ENCODE measurements at places on chromosomes 6 and 20.

GRCh38 chr6:160917572-160917971 is 74.0 kb upstream of the MAP3K4 start:
- no peak for DNase-seq

- DNase-seq, result no peak
These were observed 16.1 kb upstream of the FOXO3 start for GRCh38 chr6:108544606-108545005.

DNA sequence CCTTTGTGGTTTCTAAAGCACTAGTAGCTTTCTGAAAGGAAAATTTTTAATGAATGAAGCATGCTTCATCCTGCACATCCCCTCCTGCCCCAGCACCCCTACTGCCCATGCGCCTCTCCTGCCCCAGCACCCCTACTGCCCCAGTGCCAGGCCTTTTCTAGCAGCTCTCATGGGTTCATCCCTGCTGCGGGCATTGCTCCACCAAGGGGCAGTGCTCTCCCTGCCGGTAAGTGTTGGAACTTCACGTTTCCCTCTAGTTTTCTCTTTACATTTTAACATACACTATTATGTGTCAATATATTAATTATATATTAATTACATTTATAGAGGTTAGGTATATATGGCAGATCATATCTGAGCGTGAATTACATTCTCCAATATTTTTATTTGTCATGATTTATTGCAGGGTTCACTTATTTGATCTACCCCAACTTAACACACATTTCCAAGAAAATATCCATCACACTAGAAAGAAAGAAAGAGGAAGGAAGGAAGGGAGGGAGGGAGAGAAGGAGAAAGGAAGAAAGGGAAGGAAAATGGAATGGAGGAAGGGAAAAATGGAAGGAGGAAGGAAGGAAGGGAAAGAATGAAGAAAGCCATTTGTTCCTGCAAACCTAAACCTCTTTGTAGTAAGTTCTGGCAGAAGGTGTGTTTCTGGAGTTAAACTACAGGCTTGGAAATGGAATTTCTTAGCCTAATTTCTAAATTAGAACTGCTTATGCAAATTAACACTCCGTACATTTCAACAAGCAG is 46.8 kb downstream of the CEP43 start:
- DNase-seq, result no peak

DNA sequence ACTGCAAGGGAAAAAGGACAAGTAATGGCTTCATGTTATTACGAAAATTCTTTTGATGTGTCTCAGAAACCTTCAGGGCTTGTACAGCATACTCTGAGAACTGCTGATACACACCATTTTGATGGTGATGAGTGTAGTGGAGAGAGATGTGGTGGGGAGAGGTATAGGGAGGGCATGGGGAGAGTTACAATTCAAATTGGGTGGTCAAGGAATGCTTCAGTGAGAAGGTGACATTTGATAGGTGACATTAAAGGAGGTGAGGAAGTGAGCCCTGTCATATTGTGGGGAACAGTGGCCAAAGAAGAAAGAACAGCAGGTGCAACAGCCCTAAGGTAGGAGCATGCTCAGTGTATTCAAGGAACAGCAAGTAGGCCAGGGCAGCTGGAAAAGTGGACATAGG is 318.9 kb downstream of the CLIC5 start:
- no peak for DNase-seq

DNA sequence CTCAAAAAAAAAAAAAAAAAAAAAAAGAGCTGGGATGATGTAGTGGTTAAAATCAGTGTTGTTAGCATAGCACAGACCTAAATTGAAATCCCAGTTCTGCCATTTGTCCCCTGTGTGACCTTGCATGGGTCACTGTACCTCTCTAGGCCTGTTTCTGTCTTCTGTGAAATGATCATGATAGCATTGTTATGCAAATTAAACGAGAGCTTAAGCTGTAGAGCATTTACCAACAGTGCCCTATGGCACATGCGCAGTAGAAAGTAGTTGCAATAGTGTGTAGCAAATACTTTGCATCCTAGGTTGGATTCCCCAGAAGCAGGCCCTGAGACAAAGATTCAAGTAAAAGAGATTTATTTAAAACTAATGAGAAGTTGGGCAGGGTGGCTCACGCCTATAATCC is 7.3 kb downstream of the PSORS1C2 start:
- DNase-seq, result no peak

- no peak for DNase-seq
These were observed 2.6 kb downstream of the CTSZ start for GRCh38 chr20:59004493-59004762.

GRCh38 chr6:88964509-88964908 is 1.1 kb upstream of the RNGTT start:
- no peak for DNase-seq

GRCh38 chr6:166999884-167000253 is 672 bp downstream of the CEP43 start:
- DNase-seq, result no peak

DNA sequence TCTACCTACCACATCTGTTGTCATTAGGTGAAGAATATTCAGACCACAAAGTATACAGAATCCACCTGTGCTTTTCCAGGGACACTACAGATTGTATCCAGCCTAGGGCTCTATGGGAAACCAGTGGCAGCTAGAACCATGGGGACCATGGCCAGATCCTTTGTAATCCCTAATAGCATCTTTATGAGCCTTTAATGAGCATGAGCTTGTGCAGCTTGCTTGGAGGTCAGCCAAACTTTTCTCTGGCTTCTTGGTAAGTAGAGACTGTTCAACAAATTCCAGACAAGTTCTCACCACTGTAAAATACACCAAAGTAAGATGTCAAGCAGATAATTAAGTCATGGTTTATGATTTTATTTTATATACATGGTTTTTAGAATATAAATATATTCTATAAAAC is 301.6 kb upstream of the ADGRB3 start:
- DNase-seq, result peak; percentile 35

DNA sequence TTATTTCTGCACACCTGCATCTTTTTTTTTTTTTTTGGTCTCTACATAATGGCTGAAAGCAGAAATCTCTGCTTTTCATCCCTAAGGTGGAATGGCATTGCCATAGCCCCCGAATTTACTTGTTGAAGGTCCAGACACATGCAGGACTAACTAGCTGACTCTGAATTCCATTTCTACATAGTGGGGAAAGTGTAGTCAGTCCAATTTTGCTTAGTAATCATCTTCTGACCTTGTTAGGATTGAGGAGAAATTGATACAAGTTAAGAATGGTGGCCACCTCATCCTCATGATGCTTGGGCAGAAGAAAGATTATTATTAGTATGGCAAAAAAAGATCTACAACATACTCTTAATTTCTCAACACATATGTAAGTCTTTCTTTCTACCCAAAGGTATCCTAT is 16.4 kb upstream of the FAM83B start:
- no peak for DNase-seq

DNA sequence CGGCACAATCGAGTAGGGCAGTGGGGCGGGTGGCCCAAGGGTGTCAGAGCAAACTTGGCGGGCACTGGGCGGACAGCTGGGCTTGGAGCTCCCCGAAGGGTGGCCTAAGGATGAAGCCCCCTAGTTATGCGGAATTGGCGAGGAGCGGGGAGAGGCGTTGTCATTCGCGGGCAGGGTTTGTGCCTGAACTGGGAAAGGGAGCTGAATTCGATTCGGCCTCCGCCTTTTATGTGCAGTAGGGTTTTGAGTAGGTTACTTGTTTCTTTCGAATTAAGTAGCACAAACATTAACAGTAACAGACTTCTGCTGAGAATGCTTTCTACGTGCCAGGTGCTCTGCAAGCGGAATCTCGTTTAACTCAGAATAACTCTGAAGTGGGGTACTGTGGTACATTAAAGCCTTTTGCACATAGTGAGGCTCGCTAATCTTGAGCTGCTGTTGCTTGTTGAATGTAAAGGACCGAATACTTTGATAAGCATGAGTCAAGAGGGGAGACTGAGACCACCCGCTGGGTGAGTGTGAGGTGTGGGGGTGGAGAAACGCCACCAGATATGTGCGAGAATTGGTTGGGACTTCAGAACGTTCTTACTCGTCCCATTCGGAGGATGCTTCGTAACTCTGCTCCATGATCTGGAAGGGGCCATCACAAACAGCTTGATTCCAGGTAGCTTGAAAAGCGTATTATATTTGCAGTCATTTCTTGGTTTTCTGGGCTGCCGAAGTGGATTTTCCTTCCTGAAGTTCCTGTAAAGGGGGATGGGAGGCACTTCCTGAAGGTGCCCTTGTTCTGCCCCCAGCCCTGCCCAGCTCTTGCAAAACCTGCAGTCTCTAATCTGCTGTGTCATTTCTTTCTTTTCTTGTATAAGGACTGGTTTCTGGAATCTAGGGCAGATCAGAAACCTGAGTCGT is 833 bp downstream of the RAB5IF start:
- no peak for DNase-seq

- DNase-seq, result no peak
These were observed 316.1 kb upstream of the PRDM1 start for GRCh38 chr6:105769987-105770386.

- DNase-seq, result no peak
These were observed 78.1 kb upstream of the FAM83B start for GRCh38 chr6:54768494-54768893.

DNA sequence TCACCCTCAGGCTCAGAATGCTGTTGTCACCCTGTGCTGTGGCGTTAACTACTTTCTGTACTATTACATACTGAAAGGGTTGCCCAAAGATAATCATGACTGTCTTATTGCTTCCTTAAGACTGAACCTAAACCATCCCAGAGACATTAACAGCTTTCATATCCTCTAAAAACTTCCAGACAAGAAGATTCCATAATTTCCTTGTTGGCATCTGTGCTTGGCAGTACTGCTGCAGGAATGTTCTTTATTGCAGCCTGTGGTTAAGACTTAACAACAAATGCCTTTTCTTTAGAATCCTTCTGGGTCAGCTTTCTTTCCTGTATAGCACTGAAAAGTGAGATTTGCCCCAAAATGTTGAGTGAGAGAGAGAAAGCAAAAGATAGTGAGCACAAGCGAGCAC is 109.7 kb downstream of the GJA10 start:
- DNase-seq, result no peak

- no peak for DNase-seq
These were observed 192.9 kb downstream of the PLCB4 start for GRCh38 chr20:9261781-9262180.

- DNase-seq, result no peak
These were observed 27.3 kb downstream of the RRBP1 start for GRCh38 chr20:17654649-17655285.

- DNase-seq, result no peak
These were observed 139.9 kb downstream of the RPS12 start for GRCh38 chr6:132954222-132954621.

- no peak for DNase-seq
These were observed 268.9 kb downstream of the PREX1 start for GRCh38 chr20:48558906-48559305.

- no peak for DNase-seq
These were observed 242.9 kb downstream of the CDC5L start for GRCh38 chr6:44630125-44631028.

DNA sequence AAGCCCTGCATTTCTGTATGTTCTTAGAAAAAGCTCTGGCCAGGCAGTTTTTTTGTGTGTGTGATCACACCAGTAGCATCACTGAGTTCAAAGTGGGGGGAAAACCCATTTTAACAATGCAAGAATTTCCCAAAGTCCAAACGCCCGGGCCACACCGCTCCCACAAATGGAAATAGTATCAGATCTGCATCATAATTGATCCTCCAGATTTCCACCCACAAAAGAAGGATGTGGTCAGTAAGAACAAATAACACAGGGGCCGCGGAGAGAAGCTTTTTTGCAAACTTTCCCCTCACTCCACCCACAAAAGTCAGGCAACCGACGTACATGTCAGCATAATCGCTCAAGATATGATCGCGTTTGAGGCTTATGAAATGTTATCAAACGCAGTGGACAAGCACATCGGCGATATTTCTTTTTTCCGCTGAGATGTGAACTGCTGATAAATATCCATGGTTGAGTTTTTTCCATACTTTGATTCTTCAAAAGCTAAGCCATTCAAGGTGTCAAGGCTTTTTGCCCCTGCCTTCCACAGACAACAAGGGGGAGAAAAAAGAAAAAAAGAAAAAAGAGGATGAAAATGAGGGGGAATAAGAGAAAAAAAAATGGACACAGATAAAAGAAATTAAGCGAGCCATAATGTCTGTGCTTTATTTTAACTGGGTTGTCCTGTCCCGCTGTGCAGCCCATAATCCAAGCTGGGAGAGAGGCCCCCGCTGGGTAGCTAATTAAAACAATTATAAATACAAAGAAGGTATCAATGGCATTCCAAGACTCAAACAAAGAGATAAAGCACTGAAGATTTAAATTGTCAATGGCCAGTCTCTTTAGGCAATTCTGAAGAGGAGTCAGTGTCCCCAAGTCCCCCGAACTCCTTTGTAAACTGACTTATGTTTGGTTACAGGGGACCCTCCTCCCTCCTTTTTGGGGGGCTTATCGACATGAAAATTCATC is 143.5 kb downstream of the ZFP64 start:
- no peak for DNase-seq

GRCh38 chr6:10465629-10466499 is 51.0 kb upstream of the TFAP2A start:
- no peak for DNase-seq

GRCh38 chr6:112018619-112019416 is 35.1 kb upstream of the CCN6 start:
- no peak for DNase-seq

DNA sequence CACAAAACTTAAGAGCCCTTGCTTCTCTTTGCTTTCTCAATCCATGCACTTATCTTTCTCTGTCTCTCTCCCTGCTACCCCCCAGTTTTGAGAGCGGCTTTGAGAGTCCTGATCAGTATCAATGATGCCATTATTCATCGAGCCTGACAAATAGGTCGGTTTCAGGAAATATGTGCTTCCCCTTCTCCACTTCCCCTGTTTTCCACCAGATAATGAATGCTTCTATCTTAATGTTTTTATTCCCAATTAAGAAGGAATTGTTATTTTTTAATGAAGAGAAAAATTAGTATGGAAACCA is 117.7 kb downstream of the KIF13A start:
- DNase-seq, result no peak

GRCh38 chr6:121765060-121765459 is 329.6 kb downstream of the GJA1 start:
- DNase-seq, result no peak

GRCh38 chr20:12808006-12808567 is 200.7 kb upstream of the SPTLC3 start:
- no peak for DNase-seq

GRCh38 chr20:9723501-9724202 is 115.2 kb downstream of the PAK5 start:
- DNase-seq, result no peak

DNA sequence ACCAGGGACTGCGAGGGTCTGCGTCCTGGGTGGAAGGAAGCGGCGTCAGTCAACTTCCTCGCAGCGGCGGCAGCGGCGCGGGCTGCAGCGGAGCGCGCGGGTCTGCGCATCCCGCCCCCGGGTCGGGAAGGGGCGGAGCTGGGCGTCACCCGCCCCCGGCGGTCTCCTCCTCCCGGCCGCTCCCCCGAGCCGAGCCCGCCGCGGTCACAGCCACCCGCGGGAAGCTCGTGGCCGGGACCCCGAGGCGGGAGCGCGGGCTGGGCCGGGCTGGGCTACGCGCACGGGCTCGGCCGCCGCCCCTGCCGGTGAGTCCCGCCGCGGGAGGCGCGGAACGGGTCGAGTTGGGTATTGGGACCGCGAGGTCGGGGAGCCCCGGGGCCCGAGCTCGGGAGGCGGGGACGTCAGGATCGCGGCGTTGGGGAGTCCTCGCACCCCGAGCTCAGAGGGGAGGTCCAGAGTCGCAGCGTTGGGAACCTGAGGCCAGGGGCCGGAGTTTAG is at the start of gene PAQR8:
TSS of gene PAQR8 (plus strand) at position 207 of the 498 bp plus-strand sequence. CDS start 41,063 bp downstream, outside the sequence.
- DNase-seq, result peak; percentile 49
